ENCODE measurements at places on chromosomes 12 and 14.

DNA sequence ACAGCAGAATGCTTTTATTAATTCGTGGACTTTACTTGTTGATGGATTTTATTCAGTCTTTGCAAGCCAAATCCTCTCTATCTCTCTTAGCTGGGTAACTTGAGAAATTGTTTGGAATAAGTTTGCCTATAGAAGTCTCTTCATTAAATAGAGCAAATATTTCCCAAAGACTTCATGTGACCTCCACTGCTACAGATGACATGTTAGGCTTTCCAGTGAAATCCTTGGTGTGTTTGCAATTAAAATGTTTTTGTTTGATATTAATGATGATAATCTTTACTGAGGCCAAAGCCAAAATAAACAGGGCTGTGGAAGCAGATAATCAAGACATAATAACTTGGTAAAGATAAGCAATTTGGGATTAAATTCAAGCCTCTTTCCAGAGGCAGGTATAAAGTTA lies 4.4 kb downstream of the MYF6 start:
- no peak for DNase-seq

GRCh38 chr14:73049428-73049827 lies 8.9 kb upstream of the RBM25 start:
- no peak for DNase-seq

DNA sequence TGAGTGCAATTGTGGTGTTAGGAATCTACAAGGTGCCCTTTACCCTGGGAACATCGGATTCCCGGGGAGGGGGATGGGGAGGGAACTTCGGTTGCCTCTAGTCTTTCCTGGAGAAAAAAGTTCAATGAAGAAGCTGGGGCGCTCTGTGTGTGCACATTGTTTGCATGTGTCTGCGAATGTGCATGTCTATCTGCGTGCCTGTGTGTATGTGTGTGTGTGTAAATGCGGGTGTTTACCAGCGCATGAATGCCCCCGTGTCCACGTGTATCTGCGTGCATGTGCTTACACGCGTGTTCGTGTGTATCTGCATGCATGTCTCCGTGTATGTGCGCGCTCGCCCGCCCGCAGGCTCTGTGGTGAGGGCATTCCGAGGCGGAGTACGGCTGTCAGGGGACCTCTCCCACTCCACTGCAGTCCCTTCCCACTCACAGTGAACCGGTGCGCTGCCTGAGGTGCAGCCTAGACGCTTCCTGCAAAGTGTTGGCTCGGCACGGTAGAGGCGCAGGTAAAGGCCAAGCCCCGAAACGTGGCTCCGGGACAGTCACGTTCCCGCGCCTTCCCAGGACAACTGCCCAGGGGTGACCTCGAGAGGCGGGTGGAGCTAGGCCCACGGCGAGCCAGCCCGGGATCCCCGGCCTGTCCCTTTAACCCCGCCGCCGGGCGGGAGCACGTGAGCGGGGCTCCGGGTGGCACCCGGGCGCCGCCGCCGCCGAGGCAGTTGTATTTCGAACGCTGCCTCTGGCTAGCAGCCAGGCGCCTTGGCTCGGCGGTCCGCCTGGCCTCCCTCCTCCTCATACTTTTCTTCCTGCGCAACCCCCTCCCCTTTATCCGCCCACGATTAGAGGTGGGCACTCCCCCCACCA lies 539 bp upstream of the HMGA2 start:
- DNase-seq = peak; percentile 58

GRCh38 chr12:121131941-121132341 lies 735 bp upstream of the P2RX7 start:
- DNase-seq = peak; percentile 45

DNA sequence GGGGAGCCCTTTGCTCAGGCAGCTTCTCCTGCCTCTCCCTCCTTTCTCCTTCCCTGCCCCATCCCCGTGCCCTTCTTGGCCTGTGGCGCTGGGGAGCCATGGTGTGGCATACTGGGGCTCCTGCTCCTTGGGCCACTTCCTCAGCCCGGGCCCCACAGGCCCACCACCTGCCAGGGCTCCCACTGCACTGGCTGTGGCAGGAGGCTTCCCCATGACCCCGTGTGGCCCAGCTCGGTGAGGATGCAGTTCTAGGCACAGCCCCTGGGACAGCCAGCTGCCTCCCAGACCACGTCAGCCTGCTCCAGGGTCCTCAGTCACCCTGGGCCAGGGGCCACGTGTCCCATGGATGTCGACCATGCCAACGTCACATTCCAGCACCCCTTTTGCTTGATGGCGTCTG lies 13.0 kb upstream of the AMN start:
- no peak for DNase-seq

DNA sequence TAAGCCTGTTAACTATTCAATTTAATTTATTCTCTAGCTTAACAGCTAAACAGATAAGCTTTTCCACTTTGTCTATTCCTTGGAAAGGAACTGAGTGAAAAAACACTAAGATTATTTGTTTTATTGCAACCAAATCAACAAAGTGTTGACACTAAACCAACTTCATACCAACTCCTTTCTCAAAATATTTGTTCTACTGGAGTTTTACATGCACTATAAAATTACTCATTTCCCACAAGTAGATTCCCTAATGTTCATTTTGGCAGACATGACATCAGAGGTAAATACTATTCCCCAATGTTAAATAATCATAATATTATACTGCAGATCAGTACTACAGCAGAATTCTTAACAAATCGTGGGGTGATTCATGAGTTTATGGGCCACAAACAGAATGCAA lies 231.4 kb downstream of the TTC6 start:
- DNase-seq = no peak

DNA sequence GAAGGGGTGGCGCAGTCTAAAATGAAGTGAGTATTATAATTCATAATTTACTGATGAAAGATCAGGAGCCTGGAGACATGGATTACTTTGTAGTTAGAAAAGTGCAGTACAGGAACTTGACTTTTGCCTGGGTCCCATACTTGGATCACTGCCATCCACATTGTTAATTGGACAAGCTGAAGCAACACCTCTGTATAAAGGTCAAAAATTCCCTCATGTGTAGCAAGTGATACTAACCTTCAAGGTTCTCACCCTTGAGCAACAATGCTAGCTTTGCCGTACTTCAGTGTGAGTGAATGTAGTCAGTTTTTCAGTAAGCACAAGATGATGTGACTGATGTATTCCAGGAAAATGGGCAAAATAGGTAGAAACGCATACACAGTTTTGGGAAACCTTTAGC lies 44.6 kb upstream of the PLBD1 start:
- no peak for DNase-seq

DNA sequence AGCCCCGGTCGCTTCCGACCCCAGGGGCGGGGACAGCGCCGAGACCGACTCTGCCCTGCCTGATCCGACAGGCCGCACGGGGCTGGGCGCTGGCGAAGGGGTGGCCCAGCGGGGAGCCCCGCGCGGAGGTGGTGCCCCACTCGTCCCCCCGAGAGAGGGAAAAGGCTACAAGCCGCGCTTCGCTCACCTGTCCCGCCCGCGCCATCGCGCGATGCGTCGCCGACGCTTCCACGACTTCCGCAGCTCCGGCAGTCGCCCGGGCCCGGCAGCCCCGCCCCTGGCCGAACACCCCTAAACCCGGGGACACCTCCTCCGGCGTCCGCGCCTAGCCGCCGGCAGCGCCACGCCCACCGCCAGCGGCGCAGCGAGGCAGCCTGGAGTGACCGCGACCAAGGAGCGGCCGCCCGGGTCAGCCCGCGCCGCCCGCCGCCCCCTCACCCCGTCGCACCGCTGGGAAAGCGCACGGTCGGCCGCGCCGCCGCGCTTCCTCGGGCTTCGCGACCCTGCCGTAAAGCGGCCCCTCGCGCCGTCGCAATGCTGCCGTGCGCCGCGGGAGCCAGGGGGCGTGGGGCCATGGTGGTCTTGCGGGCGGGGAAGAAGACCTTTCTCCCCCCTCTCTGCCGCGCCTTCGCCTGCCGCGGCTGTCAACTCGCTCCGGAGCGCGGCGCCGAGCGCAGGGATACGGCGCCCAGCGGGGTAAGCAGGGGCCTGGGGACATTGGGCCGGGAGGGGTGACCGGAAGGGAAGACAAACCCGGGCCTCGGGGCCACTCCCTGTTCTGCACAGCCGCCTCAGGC lies at the start of the genes BAG5 and COA8:
Gene BAG5, minus strand, starts transcription at position 229 of the 797 bp plus-strand sequence. CDS start 1,493 bp downstream, outside the sequence.
Gene COA8, plus strand, starts transcription at position 532 of the 797 bp plus-strand sequence. Its CDS starts 42 bp downstream, at position 574.
- peak; percentile 87 for DNase-seq

GRCh38 chr12:49854976-49855375 lies 12.1 kb upstream of the BCDIN3D start:
- DNase-seq = no peak

GRCh38 chr14:104624939-104625338 lies 20.4 kb upstream of the TMEM179 start:
- DNase-seq = no peak

GRCh38 chr12:54398995-54399793 lies 14.7 kb upstream of the ZNF385A start:
- DNase-seq = peak; percentile 89

DNA sequence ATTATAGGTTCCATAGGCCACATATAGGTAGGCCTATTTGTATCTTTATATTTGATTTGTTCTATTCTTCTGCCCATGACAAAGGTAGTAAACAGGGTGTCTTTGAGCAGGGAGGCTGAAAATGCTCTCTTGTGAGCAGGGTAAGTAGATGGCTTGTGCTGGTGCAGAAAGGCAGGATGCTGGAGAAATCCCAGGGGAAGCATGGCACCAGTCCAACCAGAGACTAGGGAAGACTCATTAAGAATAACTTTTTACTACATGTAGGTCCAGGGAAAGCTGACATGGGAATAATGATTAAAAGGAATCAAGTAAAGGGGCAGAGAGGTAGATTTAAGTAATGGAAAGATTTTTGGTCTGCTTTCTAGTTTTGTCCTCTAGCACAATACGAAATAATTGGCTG lies 245.0 kb downstream of the RGS6 start:
- DNase-seq = no peak

DNA sequence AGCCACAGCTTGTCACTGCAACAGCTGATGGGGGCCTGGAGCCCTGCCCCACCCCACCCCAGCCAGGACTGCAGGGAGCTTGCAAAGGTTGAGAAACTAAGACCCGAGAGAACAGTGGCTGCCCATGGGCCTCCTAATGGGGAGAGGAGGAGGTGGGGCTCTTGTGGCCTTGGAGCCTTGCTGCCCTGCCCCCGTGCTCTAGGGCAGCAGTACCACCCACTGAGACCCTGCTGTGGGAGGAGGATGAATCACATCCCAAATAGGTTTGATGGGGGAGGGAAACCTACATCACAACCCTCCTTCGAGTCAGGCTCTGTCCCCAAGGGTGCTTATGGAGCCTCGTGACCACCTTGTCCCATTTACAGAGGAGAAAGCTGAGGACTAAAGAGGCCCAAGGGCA lies 15.9 kb downstream of the HHIPL1 start:
- no peak for DNase-seq

DNA sequence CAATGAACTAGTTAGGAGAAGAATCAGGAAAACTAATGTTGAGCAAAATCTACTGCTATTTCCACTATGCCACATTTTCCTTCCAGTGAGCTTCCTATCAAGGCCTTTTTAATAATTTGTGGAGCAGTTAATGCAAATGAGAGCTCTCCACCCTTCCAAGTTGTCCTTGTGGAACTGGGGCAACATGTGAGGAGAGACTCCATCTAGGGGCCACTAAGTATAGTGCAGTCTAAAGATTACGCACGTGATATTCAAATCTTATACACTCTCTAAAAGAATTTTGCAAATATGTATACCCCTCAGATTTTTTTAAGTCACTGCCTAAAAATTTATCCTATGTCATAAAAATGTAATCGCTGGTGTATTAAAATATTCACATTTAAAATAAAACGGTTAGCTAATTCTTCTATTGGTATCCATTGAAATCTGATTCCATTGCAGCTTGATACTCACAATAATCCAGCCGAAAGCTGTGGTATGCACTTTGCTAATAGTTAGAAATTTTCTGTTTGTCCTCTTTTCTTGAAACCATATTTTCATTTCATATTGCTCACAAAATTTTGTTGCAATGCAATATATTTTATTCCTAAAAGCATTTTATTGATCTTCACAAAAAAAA lies 100.1 kb downstream of the PAH start:
- no peak for DNase-seq

DNA sequence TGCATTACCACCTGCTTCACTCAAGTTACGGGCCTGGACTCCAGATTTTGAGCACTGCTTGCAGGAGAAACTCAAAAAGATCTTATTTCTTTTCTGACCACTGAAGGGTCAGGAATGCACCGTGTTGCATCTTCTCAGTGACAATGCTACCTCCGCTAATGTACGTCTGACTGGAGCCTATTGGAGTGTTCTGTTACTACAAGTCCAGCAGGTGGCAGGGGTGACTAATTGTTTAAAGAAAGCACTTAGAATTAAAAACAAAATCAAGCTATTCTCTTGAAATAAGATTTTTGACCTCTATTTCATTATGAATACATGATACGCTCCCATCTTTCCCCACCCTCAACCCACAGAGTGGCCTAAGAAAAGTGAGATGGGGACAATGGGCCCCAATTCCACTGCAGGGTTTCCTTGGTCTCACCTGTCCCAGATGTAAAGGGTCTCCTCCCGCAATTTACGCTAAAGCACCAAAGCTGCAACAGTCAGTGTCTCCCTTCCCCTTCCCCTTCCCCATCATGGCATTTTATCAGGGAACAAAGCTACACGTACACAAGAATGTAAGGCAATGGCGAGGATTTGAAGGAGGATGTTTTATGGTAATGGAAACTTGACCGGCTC lies 2.2 kb downstream of the TBPL2 start:
- DNase-seq = no peak

GRCh38 chr14:87044807-87045206 lies 948.2 kb downstream of the GALC start:
- no peak for DNase-seq

GRCh38 chr12:91387461-91388134 lies 205.0 kb upstream of the DCN start:
- DNase-seq = no peak

DNA sequence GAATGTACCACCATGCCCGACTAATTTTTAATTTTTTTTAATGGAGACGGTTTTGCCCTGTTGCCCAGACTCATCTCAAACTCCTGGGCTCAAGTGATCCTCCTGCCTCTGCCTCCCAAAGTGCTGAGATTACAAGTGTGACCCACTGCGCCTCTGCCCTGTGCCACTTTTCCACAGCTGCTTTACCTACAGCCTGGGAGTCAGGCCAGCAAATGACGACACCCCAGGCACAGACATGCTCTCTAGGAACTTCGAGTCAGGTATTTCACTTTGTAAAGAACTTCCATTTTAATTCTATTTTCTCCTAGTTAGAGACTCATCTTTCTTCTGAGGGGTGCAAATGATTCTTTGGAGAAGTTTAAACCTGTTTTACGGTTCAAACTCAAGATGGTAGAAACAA lies 89.0 kb downstream of the ETV6 start:
- DNase-seq = no peak

DNA sequence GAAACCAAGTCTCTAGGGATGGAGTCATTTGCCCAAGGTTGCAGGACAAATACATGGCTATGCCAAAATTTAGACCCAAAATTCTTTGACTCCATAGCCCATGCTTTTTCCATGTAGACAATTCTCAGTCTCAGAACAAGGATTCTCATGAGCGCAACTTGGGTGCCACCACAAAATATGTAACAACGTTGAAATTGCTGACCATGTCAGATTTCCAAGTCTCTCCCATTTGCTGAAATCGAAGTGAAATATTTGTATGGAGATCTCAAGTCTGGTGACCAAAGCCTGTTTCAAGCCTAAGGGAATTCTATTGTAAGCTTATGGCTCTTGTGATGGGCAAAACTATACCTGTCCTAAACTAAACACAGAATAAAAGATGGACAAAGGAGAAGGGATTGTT lies 333.5 kb downstream of the AEBP2 start:
- no peak for DNase-seq

- DNase-seq = no peak
These were observed 3.5 kb downstream of the KICS2 start for GRCh38 chr12:64218597-64218996.

All from liver (tissue), 10 donors.